ENCODE measurements at places on chromosomes 1 and 21.

GRCh38 chr1:35288761-35289160 lies 20.3 kb downstream of the ZMYM4 start:
- DNase-seq: no peak

DNA sequence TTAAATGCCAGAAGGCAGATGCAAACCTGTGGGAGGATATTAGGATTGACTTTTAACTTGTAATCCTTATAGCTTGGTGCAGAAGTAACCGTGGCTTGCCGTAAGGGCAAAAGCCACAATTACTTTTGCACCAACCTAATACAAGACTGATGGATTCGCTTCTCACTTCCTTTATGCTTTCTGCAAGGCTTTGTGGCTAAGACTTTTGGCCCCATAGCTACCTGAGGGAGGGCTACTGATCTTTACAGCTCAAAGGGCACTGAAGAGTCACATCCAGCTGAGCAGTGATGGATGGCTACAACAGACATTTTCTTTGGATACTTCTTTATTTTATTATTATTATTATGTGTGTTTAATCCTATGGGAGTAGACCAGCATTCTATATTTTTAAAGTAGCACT lies 140.4 kb downstream of the ST6GALNAC5 start:
- no peak for DNase-seq

DNA sequence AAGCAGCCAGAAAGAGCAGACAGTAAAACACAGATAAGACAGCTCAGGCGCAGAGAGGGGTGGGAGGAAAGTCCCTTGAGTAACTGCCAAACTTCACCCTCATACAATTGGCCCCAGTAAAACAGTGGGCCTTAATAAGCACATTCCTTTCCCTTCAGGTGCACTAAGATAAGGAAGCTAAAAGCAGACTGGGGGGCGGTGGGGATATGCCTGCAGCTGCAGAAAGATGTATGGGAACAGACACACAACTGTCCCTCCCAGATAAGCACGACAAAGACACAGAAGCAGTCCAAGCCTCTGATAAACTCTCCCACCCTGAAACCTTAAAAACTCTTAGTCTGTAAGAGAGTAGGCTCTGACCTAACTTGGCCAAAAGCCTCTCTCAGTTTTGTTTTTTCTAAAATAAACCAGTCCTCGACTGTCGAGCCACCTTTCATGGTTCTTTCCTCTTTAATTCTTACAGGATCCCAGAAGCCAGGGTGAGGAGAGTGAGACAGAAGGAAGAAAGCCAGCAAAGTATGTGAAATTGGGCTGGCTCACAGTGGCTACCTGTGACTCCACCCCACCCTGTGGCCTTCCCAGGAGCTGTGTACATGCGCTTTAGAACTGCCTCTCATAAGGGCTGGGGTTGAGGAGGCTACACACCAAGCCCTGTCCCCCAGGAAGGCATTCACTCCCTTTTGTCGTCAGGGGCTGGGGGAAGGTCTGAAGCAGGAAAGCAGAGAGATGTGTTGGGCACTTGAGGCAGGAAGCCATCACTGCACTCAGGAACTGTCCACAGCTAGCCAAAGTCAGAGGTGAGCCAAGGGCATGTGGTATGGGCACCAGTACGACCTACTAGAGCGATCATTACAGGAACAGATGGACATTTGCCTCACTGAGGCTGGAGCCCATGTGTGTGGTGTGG lies 4.6 kb downstream of the PGLYRP4 start:
- no peak for DNase-seq

DNA sequence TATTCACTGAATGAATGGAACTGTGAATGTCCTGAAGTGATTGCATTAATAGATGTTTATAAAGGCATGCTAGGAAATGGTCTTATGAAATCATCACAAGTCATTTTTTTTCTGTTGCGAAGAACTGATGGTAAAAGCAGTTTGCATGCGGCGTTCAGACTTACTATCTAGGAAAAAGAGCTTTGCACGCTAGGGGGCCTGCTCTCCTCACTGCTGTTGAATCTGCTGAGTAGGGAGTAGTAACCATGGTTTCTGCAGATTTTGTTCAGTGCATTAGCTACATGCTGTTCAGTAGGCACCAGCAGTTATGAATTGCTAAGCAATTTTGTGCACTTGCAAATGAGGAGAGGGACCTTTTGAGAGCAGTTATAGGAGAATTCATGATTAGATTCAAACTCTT lies 57.9 kb downstream of the CENPF start:
- DNase-seq: no peak

DNA sequence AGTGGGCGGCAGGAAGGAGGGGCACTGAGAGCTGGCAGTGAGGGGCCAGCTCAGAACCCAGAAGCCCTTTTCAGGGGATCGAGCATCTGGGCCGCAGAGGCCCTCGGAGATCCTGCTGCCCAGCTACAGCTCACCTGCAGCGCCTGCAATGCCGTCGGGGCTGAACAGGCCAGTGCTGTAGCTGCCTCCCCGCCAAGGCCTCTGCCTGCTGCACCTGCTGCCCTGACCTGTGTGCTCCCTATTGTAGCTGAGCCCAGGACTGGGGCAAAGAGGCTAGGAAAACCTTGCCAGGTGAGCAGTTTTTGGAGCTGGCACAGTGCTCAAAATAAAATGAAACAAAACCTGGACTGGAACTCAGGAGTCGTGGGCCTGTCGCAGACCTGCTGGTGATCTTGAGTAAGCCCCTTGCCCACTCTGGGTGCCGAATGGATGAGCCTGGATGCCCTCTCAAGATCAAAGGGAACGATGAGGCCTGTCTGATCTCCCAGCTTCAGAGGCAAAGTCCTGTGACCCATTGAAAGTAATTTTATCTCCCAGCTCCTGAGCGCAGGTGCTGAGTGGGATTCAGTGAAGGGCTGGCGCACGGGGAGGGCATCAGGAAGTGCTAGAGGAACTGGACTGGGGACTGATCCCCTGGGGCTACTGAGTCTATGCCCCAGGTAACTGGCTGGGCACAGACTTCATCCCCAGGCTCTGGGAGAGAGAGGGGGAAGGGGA lies 154.6 kb downstream of the FOXD2 start:
- no peak for DNase-seq

DNA sequence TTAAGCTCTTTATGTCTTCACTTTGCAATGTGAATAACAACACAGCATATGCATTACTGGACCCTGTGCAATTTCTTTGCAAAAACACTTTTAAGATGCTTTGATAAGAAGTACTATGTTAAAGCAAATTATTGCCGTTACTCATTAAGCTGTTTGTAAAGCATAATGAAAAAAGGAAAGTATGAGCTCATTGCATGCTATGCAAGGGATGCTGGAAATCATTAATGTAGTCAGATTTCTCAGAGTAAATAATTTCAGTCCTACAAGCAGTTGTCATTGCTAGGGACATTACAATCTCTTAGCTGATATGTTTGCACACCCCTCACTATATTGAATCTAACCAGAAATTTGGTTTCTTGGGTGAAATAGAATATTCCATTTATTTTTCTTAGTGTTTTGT lies 982.5 kb upstream of the ADGRL2 start:
- DNase-seq: no peak

GRCh38 chr1:17033481-17033880 lies 20.4 kb downstream of the SDHB start:
- DNase-seq: no peak

DNA sequence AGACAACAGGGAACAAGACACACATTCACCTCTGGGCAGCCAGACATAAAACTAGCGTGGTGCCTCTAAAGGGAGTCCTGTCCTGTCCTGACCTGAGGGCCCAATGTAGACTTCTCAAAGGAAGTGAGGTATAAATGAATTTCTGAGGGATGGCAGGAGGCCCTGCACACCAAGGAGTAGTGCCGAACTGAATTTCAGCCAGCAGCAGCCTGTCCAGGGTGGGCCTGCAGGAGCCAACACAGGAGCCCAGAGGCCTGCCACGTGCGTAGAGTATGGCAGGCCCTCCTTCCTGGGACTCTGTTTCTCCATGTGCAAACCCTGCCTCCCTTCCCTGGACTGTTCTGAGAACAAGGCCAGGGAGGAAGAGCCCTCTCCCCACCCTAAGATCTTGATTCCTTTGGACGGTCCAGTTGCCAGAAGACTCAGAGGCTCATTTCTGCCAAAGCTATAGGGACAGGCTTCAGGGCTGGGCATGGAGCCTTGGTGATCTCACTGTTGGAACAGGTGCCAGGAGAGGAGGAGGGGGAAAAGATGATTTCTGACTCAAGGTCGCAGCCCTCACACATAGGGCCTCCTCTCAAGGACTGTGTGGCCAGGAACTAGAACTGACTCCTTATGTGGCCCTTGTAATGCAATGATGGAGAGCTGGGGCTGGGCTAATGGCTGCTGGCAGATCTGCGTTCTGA lies 1.8 kb upstream of the FABP3 start:
- DNase-seq: no peak

DNA sequence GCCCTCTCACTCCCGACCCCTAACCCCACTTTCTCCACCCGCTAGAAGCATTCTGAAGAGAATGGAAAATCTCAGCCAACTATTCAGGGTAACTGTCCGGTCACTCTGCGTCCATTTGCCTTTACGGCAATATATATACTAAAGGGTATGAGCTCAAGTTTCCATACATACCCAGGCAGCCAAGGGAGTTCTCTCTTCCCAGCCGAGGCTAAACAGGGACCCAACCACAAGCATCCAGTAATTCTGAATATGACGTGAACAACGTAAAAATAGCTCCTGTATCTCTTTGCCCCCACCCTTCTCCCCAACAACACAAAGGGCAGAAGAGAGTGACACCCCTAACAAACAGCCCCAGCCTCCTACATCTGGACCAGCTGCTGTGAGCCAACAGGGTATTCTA lies 67.7 kb downstream of the SSBP3 start:
- no peak for DNase-seq

DNA sequence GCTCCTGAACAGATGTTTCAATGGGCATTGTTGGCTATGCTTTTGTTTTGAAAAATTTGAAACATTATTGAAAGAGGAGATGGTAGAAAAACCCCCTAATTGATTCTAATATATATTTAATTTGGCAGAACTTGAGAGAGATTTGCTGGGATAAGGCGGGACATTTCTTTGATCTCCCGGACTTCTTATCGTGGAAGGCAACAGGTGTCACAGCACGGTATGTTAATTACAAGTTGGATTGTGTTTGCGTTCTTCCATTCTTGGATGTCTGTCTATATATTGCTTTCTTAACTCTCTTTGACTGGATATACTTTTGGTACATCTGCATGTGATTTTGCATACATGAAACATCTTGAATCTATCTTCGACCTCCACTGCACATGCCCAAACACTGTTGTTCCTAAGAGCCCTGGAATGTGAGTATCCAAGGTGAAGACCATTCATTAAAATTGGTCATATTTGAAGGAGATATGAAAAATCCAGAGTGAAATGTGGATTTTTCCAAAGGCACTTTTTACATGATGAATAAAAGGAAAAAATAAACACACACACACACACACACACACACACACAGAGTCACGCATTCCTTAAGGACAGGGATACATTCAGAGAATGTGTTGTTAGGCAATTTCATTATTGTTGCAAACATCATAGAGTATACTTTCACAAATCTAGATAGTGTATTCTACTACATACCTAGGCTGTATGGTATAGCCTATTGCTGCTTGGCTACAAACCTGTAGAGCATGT lies 81.9 kb downstream of the FGGY start:
- DNase-seq: no peak

- DNase-seq: no peak
Measured at GRCh38 chr1:33332357-33332789, 11.5 kb upstream of the A3GALT2 start.

DNA sequence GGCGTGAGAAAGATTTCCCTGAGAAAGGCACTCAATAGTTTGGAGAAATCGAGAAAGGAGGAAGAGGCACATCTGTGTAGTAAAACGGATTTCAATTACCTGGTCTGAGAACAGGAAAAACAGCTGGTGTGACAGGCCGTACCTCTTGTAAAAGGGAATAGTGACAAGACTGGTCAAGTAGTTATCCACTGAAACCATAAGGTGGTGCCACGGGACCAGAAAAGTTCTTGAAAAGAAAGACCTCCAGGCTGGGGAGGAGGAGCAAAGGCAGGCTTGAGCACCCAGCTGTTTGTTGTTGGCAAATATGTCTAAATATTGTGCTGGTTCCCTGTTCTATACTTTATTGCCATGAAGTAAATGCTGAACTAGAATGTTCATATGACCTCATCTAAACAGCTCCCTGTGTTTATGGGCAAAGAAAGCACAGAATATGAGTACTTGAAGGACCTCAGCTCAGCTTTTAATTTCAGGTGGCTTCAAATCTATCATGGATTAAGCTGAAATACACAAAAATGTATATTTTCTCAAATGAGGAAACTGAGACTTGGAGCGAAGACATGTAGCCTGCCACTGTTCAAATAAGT lies 4.0 kb downstream of the HAO2 start:
- DNase-seq: no peak

DNA sequence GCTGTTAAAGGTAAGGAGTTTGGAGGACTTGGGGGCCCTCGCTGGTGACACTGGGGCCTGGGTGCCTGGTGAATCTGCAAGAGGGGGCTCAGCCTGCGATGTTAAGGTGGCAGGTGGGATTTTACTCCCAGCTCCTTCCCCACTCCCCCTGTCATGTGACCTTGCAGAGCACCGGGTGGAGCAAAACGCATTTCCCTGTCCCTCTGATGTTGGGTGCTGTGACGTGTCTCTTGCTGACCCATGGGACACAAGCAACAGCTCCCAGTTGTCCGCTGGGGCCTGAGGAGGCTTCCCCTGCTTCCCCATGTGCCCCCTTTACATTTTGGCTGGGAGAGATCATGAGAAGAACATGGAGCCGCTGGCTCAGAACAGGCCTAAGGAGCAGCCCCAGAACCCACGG lies 319.0 kb downstream of the MATN1 start:
- DNase-seq: no peak

DNA sequence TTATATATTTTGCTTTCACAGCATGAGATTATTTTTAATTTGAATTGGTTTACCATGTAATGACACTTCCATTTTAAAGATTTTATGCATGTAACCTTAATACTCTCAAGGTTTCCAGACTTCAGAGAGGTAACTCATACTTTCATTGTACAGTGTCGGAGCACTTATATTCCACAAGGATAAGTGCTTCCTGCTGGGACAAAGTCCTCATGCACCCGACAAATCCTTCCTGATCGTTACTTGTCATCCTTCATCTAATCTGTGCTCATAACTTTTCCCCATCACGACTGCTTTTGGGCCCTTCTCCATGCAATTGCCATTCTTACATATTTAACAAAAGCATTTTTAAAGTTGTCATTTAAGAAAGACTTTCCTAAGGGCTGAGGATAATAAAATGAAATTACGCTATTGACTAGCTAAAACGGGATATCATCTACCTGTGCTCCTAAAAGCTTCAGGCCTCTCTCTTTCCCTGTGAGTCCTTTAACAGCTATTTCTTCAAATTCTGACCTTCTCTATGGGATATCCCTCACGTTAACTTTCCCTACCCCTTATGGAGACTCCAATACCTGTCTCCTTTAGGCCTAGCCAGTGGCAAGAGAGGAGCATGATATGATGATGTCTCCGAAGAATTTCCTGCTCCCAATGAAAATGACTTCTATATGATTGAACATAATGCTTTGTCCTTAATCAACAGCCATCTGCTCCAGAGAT lies 59.3 kb downstream of the NCAM2 start:
- no peak for DNase-seq

- DNase-seq: no peak
Measured at GRCh38 chr21:28375708-28376385, 616.8 kb downstream of the LTN1 start.
